Gastroesophageal sphincter (tissue), 4 donors: ENCODE measurements at places on chromosomes 6 and 20.

DNA sequence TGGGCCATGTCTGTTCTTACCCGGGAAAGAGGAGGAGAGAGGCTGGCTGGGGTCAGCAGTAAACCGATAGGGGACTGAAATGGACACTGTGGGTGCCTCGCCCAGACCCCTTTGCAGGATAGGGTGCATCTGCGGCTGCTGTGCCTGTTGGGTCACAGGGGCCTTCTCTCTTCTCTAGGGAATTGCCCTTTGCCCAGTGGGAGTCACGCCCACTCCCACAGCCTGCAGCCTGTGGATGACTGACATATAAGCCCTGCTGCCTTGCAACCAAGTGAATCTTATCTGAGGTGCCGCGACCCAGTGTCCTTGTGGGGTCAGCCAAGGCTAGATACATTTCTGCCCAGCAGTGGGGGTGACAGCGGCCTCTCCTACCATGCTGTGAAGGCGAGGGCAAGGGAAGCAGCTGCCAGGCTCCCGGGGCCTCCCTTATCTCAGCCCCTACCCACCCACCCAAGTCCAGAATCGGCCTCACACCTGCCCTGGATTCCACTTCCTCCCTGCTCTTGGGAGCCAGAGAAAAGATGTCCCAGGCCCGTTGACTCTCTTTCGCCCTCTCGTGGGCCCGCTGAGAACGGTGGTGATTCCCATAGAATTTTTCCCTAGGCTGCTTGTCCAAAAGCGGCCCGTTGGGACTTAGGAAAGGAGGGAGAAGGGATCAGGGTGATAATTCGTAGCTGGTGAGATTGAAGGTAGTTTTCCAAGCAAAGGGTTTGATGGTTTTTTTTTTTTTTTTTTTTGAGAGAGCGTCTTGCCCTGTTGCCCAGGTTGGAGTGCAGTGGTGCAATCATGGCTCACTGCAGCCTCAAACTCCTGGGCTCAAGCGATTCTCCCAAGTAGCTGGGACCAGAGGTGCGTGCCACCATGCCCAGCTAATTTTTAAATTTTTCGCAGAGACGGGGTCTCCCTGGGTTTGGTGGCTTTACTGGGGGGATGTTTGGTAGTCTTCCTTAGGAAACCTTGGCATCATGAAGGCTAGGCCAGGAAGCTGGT lies 76.4 kb upstream of the RNF24 start:
- peaks cover 3% of the 10 kb centered on the region for H3K27me3 ChIP-seq
- peak; percentile 39 for ATAC-seq
- no peak overlapping the region for H3K27ac ChIP-seq
- no peak overlapping the region for H3K4me3 ChIP-seq
- H3K36me3 ChIP-seq = no peaks in the 10 kb centered on the region

- H3K4me3 ChIP-seq = no peak overlapping the region
- no peak overlapping the region for H3K27ac ChIP-seq
- no peak for ATAC-seq
- peaks cover 56% of the 10 kb centered on the region for H3K4me1 ChIP-seq
- H3K27me3 ChIP-seq = no peaks in the 10 kb centered on the region
Measured at GRCh38 chr6:118639054-118639964, 12.1 kb downstream of the CEP85L start.

DNA sequence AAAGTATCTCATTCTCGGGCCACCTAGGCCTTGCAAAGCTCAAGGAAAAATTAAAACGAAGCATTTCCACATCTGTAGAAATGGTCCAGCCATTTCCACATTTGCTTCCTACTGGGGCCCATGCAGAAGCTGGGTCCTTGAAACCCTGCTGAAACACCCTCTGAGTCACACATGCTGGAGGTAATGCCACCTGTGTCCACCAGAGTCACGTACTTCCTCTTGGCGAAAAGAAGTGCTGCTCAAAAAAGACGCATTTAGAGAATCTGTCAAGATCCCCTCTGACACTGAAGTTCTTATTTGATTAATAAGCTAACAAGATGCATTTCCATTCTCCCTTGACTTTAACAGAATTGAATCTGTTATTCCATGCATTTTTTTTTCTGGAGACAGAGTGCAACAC lies 423.2 kb downstream of the PREX1 start:
- no peak for ATAC-seq
- no peaks in the 10 kb centered on the region for H3K27me3 ChIP-seq
- no peak overlapping the region for H3K4me3 ChIP-seq
- no peak overlapping the region for H3K27ac ChIP-seq
- no peaks in the 10 kb centered on the region for H3K4me1 ChIP-seq
- H3K36me3 ChIP-seq = no peaks in the 10 kb centered on the region

- no peak overlapping the region for H3K27ac ChIP-seq
- no peaks in the 10 kb centered on the region for H3K4me1 ChIP-seq
- H3K36me3 ChIP-seq = no peaks in the 10 kb centered on the region
- ATAC-seq = no peak
- H3K27me3 ChIP-seq = peaks cover 77% of the 10 kb centered on the region
- no peak overlapping the region for H3K4me3 ChIP-seq
Measured at GRCh38 chr20:21523895-21524294, 10.0 kb upstream of the NKX2-2 start.

- H3K27me3 ChIP-seq = no peaks in the 10 kb centered on the region
- ATAC-seq = no peak
- H3K4me1 ChIP-seq = peaks cover 7% of the 10 kb centered on the region
- no peak overlapping the region for H3K4me3 ChIP-seq
- peaks cover under 1% of the 10 kb centered on the region for H3K36me3 ChIP-seq
Measured at GRCh38 chr6:7588506-7588905, 1.5 kb upstream of the SNRNP48 start.

GRCh38 chr20:63086421-63087235 lies 79.9 kb upstream of the BHLHE23 start:
- no peak for ATAC-seq
- H3K36me3 ChIP-seq = no peaks in the 10 kb centered on the region
- H3K27me3 ChIP-seq = peaks cover 97% of the 10 kb centered on the region
- no peak overlapping the region for H3K27ac ChIP-seq
- no peaks in the 10 kb centered on the region for H3K4me1 ChIP-seq

DNA sequence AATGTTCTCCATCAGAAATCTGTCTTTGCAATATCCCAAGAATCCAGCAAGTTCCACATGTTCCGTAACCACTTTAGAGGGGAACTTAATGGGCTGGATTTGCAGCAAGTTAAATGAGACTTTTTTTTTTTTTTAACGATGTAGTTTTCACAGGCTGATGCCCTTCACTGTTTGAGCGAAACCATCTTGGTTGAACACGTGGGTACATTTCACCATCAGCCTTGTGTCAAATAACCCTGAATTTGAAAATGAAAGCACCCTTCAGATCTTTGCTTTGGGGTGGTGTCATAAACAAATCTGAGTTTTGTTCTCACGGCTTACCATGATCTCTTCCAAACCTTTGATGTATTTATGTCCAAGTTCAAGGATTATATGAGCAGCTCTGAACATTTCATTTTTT lies 73.7 kb upstream of the EXOC2 start:
- no peak overlapping the region for H3K27ac ChIP-seq
- no peaks in the 10 kb centered on the region for H3K36me3 ChIP-seq
- no peaks in the 10 kb centered on the region for H3K27me3 ChIP-seq
- no peak for ATAC-seq

GRCh38 chr20:46021361-46022359 lies 7.4 kb upstream of the SLC12A5 start:
- H3K27me3 ChIP-seq = peaks cover 100% of the 10 kb centered on the region
- peak overlapping the region; percentile 46 for H3K4me3 ChIP-seq
- no peak for ATAC-seq
- H3K27ac ChIP-seq = no peak overlapping the region

DNA sequence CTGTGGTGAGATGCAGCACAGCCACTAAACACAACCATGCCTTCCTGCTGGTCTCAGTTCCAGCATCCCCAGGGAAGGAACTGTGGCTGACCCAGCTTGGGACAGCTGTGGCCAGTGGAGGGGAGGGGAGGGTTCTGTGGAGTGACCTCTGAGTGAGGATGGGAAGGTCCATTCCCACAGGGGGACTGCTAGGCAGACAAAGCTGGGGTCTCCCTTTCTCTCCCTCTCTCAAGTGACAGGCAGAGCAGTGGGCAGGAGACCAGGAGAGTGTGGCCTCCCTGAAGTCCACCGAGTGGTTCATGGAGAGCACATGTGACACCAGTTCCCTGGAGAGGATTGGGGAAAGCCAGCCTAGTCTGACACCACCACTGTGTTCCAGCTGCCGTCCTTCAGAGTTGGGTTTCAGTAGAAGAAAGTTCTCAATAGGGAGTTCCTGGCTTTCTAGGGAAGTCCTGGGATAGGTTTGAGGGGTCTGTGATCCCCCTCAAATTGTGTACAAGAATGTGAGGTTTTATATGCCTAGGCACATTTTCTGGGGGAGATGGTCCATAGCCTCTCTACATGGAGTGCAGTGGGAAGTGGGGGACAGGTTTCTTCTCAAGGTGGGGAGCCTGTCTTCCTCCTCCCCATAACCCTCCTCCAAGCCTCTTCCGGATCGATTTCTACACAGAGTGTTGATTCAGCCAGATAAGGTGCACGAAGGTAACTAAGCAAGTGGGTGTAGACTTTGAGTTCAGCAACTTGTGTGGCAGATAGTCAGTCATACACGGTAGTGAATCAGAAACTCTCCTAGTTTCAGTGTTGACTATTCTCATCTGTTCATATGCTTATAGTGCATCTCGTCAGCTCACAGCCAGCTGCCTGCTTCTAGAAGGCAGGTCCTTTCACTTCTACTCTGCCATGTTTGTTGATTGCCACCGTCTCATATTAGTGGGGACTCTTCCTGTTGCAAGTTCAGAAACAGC lies 18.9 kb downstream of the MANBAL start:
- no peak overlapping the region for H3K4me3 ChIP-seq
- H3K36me3 ChIP-seq = no peaks in the 10 kb centered on the region
- no peak for ATAC-seq
- H3K27me3 ChIP-seq = no peaks in the 10 kb centered on the region
- H3K4me1 ChIP-seq = peaks cover 82% of the 10 kb centered on the region
- no peak overlapping the region for H3K27ac ChIP-seq

GRCh38 chr6:40512340-40512739 lies 74.8 kb downstream of the LRFN2 start:
- no peaks in the 10 kb centered on the region for H3K27me3 ChIP-seq
- H3K4me1 ChIP-seq = peaks cover 9% of the 10 kb centered on the region
- ATAC-seq = no peak
- no peak overlapping the region for H3K4me3 ChIP-seq

- H3K36me3 ChIP-seq = peaks cover 10% of the 10 kb centered on the region
- peaks cover 19% of the 10 kb centered on the region for H3K4me1 ChIP-seq
- no peaks in the 10 kb centered on the region for H3K27me3 ChIP-seq
- no peak for ATAC-seq
- H3K27ac ChIP-seq = peak overlapping the region; percentile 54
- no peak overlapping the region for H3K4me3 ChIP-seq
Measured at GRCh38 chr6:16747232-16748024, 13.8 kb downstream of the ATXN1 start.

DNA sequence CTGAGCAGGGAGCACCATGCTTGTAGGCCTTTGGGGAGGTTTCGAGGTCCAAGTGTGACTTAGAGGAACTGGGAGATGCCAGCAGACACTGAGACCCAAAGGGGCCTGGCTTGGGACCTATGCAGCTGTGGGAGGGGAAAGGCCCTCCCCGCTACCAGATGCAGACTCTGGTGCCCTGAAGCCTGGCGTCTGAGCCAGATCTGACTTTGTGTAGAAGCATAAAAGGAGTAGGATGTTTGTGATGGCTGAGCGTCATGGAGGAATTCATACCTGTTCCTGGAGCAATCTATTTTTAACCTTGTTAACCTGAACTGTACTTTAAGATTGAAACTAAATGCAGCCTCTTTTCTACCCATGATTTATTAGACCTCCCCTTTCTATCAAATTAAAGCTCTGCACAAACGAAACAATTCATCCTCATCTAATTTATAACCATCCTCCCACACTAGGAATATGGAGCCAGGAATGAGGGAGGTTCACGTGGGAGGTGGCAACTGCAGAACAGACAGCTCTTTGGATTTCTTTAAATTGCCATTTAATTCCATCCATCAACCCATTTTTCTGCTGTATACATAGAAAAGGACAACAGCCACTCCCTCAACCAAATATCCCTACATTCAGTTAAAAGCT lies 172.6 kb upstream of the AGPAT4 start:
- ATAC-seq = no peak
- H3K36me3 ChIP-seq = no peaks in the 10 kb centered on the region
- H3K27ac ChIP-seq = peak overlapping the region; percentile 24
- H3K4me1 ChIP-seq = no peaks in the 10 kb centered on the region

DNA sequence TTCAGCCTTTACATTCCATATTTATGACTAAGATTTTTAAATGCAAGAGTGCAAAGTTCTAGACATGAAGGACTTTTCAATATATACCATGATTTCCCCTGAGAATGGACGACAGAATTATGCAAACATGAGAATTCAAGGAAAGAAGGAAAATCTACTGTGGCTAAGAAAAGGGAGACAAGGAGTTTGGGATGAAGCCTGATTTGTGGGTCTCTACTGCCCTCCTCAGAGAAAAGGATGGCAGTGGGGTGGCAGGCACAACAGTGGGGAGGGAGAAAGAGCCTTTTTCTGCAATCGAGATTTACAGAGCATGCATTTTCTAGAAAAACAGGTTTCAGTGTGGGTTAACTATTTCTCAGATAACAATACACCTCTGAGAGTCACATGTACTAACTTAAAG lies 466.9 kb upstream of the NRSN1 start:
- no peak overlapping the region for H3K4me3 ChIP-seq
- H3K36me3 ChIP-seq = no peaks in the 10 kb centered on the region
- no peaks in the 10 kb centered on the region for H3K4me1 ChIP-seq
- ATAC-seq = no peak
- no peaks in the 10 kb centered on the region for H3K27me3 ChIP-seq

GRCh38 chr20:59411589-59411988 lies 111.2 kb downstream of the EDN3 start:
- H3K4me1 ChIP-seq = no peaks in the 10 kb centered on the region
- H3K36me3 ChIP-seq = no peaks in the 10 kb centered on the region
- H3K27ac ChIP-seq = no peak overlapping the region
- ATAC-seq = no peak
- peaks cover 86% of the 10 kb centered on the region for H3K27me3 ChIP-seq

DNA sequence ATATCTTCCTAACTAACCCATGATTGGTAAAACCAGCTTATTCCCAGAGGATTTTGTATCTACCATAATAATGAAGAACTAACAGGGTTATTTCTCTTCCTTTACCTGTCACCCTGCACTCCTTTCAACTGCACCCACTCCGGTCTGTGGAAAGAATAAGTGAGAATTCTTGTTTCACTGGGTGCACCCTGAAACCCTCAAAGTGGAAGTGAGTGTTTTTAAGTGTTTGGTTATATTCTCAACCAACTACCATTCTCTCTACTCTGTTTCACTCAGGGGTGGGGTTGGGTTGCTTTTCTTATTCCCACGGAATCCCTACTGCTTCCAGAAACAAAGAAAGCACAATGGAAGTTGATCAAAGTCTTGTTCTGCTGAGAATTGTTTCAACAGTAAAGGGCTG lies 42.6 kb upstream of the KHDRBS2 start:
- no peak overlapping the region for H3K4me3 ChIP-seq
- no peak for ATAC-seq
- H3K27ac ChIP-seq = no peak overlapping the region
- no peaks in the 10 kb centered on the region for H3K36me3 ChIP-seq
- no peaks in the 10 kb centered on the region for H3K27me3 ChIP-seq

DNA sequence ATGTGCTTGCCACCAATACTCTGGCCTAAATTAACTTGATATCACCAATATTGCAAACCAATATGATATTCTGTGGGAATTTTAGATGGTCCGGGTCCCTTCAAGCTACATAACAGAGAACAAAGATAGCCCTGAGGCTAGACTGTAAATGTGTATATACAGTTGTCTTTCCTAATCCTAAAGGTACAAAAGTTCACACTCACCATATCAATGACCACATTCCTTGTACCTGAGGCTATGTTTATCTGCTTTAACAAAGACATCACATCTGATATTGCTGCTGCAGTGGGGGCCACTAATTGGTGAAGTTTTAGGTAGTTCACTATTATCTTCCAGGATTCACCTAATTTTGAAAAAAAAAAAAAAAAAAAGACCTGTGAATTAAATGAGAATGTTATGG lies 38.6 kb upstream of the VGLL2 start:
- no peaks in the 10 kb centered on the region for H3K27me3 ChIP-seq
- no peaks in the 10 kb centered on the region for H3K36me3 ChIP-seq
- ATAC-seq = no peak
- no peak overlapping the region for H3K4me3 ChIP-seq
- H3K4me1 ChIP-seq = no peaks in the 10 kb centered on the region
